ENCODE measurements at places on chromosomes 11 and 22.

DNA sequence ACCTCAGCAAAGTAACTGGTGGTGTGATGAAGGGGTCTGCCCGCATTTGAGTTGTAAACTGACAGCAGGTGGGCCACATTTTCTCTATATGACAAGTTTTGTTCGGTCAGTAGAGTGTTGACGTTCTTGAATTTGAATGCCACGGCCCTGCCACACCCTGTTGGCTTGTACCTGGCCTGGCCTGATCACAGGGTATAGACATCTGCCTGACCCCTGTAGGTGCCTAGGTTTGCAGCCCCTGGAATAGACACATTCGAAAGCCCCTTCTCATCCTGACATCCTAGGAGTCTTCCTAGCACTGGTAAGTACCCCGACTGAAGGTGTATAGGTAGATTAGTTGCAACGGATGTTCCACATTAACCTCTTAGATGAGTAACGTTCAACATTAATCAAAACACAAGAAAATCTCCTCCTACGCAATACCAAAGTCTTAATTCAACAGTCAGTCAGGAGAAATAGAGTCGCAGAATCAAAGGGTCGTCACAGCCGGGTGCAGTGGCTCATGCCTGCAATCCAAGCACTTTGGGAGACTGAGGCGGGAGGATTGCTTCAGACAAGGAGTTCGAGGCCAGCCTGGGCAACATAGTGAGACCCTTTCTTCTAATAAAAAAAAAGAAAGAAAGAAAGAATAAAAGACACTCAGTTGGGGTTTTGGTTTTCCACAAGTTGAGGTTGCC is 43.6 kb upstream of the CD5 start:
- no peak for DNase-seq

GRCh38 chr11:8092587-8093424 is 11.8 kb downstream of the TUB start:
- peak; percentile 63 for DNase-seq

DNA sequence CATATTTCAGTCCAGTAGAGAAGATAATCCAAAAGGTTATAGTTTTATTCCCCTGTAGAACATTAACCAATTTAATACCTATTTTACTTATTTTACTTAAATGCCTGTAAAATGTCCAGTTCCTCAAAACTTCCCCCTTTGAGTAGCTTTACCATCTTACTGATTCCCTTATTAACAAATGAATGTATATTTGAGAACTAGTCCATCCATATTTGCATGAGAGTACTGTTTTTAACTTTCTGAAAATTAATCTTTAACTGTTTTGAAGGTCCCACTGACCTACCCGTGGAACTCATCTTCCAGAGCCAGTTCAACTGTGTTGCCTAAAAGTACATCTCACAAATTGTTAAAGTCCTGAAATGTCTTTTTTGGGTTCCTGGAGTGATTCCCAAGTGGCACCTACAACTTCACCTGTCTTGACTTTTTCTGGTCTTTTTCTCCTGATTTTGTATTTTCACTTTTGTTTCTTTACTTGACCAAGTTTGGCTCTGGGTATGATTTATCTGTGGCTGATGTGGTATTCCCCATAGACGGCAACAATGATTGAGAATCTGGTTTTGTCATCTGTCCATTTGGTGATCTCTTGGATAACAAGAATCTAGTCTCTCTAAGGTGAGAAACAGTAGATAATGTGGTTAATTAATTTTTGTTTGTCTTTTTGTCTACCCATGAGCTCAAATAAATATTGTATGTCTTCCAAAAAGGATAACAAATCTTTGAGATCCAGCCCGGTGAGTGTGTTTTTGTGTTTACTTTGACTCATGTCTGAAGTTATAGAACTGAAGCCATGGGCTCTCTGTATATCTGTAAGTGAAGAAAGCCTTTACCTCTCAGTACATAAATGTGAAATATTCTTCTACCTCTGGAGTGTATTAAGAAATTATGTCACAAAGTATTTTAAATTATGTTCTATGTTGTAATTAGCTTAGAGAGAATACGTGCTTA is 174.2 kb downstream of the ETS1 start:
- peak; percentile 42 for DNase-seq

- no peak for DNase-seq
Observed at GRCh38 chr11:96647621-96648020, 257.8 kb downstream of the JRKL start.

DNA sequence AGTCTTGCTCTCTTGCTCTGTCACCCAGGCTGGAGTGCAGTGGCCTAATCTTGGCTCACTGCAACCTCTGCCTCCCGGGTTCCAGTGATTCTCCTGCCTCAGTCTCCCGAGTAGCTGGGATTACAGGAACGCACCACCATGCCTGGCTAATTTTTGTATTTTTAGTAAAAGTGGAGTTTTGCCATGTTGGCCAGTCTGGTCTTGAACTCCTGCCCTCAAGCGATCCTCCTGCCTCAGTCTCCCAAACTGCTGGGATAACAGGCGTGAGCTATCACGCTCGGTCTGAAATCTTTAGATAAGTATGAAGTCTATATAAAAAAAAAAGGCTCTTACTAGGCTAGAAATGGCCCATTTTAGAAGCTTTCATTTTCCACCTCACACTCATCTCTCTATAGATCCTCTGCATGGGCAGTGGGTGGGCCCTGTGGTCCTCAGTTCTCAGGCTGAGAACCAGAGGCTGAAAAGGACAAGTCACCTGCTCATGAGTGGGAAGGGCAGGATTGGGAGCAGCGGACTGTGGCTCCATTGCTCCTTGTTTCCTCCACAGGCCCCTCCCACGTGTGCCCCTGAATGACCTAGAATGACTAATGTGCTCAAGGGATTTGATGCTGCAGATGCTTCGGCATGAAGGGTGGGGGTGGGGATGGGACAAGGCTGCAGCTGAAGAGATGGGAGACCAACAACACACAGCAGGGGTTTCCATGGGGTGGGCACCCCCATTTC is 19.8 kb upstream of the PRAME start:
- no peak for DNase-seq

DNA sequence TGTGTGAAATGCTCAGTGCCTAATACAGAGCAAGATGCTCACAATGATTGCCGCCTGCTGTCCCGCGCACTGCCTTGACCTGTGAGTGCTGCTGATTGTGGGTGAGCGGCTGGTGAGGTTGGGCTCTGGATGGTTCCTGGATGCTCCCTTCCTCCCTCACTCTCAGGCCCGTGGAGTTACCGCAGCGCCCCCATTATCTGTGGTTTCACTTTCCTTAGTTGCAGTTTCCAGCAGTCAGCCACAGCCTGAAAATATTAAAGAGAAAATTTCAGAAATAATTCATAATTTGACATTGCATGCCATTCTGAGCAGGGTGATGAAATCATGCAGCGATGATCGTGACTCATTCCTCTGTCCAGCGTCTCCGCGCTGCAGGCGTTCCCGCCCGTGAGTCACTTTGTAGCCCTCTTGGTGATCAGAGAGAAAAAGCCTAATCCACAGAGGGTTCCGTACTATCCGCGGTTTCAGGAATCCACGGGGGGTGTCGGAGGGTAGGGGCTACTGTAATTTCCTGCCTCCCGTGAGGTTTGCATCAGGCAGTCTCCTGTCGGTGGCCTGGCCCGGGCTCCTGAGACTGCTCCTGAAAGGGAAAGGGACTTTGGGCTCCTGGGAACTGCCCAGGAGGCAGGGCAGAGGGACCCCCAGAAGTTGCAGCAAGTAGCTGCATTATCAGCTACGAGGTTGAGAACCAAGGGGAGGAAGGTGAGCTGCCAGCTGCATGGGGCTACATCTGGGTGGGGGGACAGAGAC is 10.6 kb downstream of the RPL3 start:
- DNase-seq, result no peak

- DNase-seq, result no peak
Observed at GRCh38 chr11:472272-472671, 22.2 kb downstream of the PTDSS2 start.

DNA sequence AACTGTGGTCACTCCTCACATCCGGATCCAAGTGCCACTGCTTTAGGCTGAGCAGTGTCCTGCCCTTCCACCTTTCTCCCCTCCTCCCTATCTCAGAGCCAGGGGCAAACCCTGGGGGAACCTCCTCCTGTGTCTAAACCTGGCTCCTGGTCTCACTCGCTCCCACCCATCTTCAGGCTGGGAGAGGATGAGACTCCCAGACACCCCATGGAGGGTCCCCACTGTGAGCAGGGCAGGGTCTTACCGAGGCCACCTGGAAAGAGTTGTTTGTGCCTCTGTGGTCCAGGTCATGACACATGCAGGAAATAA is 93.6 kb downstream of the PDE2A start:
- no peak for DNase-seq

GRCh38 chr11:108875134-108875533 is 210.3 kb downstream of the DDX10 start:
- DNase-seq, result no peak

GRCh38 chr11:26677566-26677965 is 44.3 kb downstream of the SLC5A12 start:
- no peak for DNase-seq

- no peak for DNase-seq
Observed at GRCh38 chr11:64751136-64751535, 7.2 kb upstream of the RASGRP2 start.

- no peak for DNase-seq
Observed at GRCh38 chr11:74954199-74954598, 5.1 kb downstream of the SPCS2 start.

DNA sequence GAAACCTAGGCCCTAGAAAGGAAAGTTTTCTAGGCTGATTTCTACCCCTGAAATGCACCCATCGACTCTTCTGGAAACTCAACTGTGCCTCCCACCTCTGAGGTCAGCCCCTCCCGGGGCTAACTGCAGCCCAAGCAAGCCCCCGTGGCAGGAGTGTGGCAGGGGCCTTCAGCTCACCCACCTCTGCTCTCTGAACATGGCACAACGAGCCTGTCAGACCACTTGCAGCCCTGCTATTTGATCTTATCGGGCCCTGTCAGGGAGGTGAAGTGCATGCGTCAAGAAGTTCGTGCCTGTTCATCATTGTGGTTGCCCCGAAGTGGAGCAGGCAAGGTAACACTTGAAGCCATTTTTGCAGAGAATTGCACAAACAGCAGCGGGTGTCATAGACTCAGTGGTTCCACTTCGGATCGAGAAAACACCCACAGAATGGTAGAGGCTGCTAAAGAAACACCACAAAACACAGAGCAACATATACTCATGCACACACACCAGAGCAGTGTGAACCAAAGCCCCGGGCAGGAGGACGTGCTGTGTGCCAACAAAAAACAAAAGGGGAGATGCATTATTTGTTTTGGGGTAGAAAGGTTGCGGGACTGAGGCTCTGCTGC is 262.7 kb downstream of the ETS1 start:
- peak; percentile 88 for DNase-seq

GRCh38 chr11:111736181-111736590 is 30.0 kb downstream of the PPP2R1B start:
- no peak for DNase-seq

GRCh38 chr11:131850507-131850906 is 480.1 kb downstream of the NTM start:
- DNase-seq, result no peak

DNA sequence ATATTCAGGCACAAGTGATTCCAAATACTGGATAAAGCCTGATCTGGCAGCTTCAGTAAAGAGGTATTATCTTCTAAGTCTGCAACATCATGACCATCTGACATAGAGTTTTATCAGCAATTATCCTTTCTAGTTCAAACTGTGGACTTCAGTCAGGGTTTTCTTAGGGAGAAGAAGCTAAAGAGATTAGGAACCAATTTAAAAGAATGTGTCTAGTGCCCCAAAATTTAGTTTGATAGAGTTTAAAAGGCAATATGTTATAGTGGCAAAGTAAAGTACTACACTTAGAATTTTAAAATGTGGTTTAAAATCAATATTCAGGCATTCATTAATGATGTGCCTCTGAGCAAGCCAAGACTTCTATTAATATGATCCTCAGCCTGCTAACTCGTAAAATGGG is 5.4 kb downstream of the PAK1 start:
- no peak for DNase-seq

GRCh38 chr11:118928101-118928869 is 2.6 kb upstream of the BCL9L start:
- DNase-seq, result peak; percentile 93

DNA sequence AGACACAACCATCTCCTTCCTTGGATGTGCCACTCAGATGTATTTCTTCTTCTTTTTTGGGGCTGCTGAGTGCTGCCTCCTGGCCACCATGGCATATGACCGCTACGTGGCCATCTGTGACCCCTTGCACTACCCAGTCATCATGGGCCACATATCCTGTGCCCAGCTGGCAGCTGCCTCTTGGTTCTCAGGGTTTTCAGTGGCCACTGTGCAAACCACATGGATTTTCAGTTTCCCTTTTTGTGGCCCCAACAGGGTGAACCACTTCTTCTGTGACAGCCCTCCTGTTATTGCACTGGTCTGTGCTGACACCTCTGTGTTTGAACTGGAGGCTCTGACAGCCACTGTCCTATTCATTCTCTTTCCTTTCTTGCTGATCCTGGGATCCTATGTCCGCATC is 489 bp downstream of the OR10A4 start:
- DNase-seq, result no peak

DNA sequence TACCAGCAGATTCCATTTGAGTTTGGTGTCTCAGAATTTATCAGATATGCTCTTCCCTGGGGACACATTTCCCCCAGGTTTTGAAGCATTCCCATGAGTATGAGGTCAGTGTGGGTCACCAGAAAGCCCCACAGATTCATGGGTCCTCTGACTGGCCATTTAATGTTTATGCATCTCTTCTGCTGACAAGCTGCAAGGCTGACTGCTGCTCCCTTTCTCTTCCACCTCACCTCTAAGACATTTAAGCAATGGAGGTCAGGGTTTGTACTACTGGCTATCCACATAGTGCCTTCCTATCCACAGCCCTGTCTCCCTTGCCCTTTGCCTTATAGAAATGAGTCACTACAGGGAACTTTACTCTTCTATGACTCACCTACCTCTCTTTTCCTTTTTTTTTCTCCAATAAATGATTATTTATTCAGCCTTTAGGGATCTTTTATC is 106.0 kb upstream of the TIMP3 start:
- DNase-seq, result no peak

GRCh38 chr11:132913295-132913694 is 619.0 kb downstream of the OPCML start:
- DNase-seq, result peak; percentile 10
